ENCODE measurements at places on chromosomes 4 and X. TPM values are rescaled to one million over a fixed set of nuclear protein-coding genes. Genes with fewer than 3 reads are reported as not detected.

The IBSP gene
- not detected for polyA plus RNA-seq

The PNMA5 gene
- polyA plus RNA-seq, result 0.16 TPM

The TACR3 gene
- polyA plus RNA-seq, result 2.0 TPM

The SSX4B gene
- polyA plus RNA-seq, result not detected

The SLC7A11 gene
- 1.9 TPM for polyA plus RNA-seq

The CCKAR gene
- polyA plus RNA-seq, result not detected

The NDP gene
- 1.5 TPM for polyA plus RNA-seq

The SPIN2A gene
- 3.6 TPM for polyA plus RNA-seq

The PAQR3 gene
- 20.7 TPM for polyA plus RNA-seq

GRCh38 chr4:76559236-76560071 lies 124.4 kb downstream of the SHROOM3 start:
- DNase-seq, result no peak

DNA sequence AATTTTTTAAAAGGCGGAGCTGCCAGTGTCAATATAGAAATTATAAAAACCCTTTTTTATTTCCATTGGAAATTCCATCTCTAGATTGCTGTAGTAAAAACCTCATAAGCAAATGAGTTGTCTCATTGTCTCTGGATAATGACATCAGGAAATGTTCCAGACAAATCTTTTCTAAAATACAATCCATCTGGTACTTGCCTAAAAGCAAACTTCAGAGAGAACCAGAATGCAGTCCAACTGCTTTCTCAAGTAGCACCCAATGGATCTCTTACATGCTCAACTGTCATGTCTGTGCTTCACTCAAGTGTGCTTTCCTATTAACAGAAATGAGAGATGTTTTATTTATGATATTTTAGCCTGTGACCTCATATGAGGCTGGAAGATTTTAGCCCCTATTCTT lies 399.6 kb upstream of the NDST3 start:
- no peak for DNase-seq

GRCh38 chr4:174983128-174983750 lies 65.1 kb downstream of the ADAM29 start:
- DNase-seq, result no peak

DNA sequence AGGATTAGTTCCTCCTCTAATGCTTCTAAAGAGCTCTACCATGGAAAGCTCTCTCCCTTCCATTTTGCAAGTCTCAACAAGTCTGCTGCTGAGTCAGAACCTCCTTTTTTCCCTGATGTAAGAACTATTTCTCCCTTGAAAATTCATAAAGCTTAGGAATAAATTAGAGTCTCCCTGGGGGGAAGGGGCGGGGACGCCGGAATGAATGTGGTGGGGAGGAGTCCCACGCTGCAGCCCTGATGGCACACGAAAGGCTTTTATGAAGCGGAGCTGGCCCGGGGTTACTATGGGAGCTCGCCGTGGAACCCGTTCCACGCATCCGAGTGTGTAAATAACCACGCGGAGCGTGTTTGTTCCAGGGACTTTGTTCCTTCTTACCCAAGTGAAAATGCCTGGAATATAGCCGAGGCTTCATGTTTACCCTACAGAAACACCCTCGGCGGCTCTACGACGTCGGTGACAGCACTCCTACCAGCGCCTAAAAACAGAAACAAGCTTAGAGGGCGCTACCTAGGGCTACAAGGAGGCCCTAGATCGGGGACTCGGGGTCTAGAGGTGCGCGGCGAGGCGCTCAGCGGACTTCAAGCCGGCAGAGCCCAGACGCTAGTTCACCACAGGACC lies 923 bp upstream of the CPEB2 start:
- peak; percentile 53 for DNase-seq

DNA sequence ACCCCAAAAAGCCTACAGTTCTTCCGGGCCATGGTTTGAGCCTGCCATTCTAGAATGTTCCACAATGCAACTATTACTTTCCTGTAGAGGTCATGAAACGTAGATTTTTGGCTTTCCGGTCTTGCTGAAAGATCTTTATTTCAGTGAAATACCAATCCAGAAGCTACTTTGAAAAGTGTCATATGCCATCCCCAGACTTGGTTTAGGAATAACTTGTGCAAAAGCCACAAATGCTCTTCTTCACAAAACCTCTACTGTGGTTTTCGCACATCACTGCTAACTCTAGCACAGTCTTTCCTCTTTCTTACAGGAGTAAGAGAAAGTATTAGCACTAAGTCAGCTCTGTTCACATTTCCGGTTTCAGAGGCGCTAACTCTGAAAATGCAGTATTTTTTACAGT lies 12.7 kb upstream of the CD40LG start:
- DNase-seq, result no peak

GRCh38 chr4:54726907-54727306 lies 69.2 kb downstream of the KIT start:
- no peak for DNase-seq

DNA sequence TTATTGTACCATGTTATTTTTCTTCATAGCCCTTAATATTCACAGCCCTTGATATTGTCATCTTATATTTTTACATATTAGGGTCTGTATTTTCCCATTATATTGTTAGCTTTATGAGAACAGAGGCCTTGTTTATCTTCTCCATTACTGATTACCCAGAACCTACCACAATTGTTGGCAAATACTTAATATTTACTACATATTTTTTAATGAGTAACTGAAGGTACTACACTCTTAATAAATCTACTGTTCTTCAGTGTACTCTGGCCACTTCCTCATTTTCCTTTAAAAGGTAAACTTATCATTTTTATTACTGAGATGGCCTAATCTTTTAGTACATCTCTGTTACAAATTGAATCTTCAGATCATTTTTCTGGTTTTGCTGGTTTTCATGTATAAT lies 133.5 kb downstream of the COL4A5 start:
- DNase-seq, result no peak

GRCh38 chr4:114980932-114981708 lies 132.3 kb downstream of the NDST4 start:
- no peak for DNase-seq

- no peak for DNase-seq
These were observed 574.2 kb upstream of the CPEB2 start for GRCh38 chr4:14428125-14428524.

DNA sequence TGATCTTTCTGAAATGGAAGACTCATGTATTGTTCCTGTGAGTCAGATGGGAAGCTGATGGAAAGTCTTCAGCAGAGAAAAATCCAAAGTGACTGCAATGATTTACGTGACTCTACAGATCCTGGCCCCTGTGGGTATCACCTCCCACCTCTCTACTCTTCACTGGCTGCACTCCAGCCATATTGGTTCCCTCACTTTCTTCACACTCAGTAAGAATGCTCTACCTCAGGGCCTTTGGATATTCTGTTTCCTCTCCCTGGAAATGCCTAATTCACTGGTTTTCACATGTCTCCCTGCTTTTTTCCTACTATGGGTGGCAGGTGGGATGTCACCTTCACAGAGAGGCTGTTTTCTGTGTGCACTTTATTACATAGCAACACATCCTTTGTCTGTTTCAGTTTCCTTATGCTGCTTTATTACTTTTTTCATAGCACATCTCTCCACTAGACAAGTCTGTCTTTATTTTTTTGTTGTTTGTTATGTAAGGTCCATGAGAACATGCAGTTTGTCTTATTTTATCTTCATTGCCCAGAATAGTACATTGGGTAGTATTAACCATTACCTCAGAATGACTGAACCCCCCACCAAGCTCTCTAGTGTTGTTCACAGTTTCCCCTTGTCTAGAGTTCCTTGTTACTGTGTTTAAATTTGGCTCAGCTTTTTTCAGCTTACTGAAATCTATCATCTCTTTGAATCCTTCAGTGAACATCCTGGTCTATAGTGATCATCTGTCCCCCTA lies 57.6 kb upstream of the CLNK start:
- DNase-seq, result no peak

- no peak for DNase-seq
These were observed 330.9 kb downstream of the CXXC4 start for GRCh38 chr4:104163820-104164219.

DNA sequence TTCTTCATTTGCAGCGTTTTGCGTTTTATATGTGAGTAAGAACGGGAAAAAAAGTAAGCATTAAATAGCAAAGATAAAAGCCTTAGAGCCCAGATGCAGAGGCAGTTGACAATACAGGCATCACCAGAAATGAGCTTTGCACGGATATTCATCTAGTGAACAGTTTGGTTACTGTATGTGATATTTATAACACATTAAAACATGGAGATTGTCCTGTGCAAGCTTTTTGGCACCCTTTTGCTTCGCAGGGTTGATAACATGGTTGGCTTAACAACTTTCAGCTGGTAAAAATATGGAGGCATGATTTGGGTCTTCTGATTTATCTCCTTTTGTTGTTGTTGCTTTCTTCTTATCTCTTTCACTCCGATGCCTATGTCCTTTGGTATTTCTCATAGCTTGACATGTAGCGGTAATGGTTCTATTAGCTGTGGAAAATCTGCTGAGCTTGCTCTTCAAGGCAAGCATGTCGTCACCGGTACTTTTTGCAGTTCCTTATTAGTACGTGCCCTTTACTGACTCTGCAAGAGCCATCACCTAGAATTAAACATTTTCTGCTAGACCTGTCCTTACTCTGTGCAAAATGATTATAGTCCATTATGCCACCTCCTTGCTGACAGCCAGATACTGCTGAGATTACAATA lies 102.9 kb downstream of the PCDH7 start:
- DNase-seq, result no peak

GRCh38 chr4:83920375-83920774 lies 384.5 kb downstream of the GPAT3 start:
- no peak for DNase-seq

DNA sequence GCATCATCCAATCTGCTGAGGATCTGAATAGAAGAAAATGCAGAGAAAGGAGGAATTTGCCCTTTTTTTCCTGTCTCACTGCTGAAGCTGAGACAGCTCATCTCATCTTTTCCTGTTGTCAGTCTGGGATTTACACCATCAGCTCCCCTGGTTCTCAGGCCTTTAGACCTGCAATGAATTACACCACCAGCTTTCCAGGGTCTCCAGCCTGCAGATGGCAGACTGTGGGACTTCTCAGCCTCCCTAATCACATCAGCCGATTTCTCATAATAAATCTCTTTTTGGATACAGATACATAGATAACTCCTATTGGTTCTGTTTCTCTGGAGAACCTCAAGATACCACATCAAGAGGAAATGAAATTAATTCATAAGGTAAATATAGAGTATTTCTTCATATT lies 134.6 kb upstream of the MAB21L2 start:
- no peak for DNase-seq

GRCh38 chr4:184300816-184301215 lies 83.1 kb upstream of the ENPP6 start:
- DNase-seq, result no peak

DNA sequence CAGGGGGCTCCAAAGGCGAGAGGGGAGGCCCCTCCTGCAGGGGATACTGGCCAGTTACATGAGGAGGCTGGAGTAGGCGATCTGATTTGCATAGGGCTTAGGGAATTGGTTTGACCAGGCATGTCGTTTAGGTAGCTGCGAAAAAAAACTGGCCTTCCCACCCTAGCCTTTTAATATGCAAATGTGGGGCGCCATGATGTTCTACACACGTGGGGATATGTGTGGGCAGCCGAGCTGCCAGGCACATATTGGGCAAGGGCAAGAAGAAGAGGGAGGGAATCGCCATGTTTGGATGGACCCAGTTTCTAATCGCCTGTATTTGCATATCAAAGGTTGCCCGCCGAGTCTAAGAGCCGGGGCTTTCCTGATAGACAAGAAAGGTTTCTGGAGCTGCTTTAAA lies 121.3 kb downstream of the PRKX start:
- no peak for DNase-seq

DNA sequence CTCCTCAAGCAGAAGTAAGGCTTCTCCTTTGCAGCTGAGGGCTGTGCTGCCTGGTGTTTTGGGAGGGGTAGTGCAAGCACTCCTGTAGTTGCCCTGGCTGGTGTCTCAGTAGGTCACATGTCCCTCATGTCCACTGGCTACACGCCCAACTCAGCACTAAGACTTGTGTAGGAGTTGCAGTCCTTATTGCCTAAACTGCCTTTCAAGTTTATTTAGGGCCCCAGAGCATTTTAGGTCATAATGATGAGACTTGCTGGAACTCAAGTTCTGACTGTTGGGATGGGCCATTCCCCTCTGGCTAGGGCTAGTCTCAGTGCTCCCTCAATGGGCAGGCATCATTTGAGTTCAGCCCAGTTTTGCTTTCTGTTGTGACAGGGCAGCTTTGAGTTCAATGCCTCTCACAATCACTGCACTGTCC lies 44.1 kb downstream of the PPM1K start:
- DNase-seq, result no peak

DNA sequence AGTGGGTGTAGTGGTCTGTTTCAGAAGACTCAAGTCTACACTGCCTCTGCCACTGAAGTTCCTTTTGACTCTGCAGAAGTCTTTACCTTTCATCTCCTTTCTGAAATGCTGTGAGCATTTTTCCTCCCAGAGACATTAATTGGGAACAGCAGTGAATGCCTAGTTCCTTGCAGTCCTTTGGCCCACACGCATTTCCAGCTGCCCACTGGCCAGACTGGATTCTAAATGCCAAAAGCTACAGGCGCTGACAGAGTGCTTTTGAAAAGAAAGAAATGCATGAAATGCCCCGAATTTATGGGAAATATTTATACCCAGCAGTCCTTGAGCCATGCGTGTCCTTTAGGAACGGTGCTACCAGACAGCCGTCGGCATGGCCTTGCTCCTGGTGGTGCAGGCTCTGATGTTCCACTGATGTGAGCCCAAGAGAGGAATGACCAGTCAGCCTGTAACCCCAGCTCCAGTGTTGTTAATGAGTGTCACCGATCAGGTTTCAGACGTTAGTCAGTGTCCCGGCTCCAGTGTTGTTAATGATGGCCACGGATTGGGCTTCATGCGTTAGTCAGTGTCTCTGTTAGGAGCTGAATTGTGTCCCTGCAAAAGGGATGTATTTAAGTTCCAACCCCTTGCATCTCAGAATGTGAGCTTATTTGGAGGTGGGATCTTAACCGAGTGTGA lies 132.6 kb downstream of the TBL1X start:
- no peak for DNase-seq

- DNase-seq, result peak; percentile 61
These were observed 53.2 kb upstream of the ABCG2 start for GRCh38 chr4:88211473-88212252.

- no peak for DNase-seq
These were observed 51.6 kb downstream of the SUPT20HL2 start for GRCh38 chrX:24262309-24262708.

- no peak for DNase-seq
These were observed 104.5 kb downstream of the SHISA3 start for GRCh38 chr4:42501624-42502401.

DNA sequence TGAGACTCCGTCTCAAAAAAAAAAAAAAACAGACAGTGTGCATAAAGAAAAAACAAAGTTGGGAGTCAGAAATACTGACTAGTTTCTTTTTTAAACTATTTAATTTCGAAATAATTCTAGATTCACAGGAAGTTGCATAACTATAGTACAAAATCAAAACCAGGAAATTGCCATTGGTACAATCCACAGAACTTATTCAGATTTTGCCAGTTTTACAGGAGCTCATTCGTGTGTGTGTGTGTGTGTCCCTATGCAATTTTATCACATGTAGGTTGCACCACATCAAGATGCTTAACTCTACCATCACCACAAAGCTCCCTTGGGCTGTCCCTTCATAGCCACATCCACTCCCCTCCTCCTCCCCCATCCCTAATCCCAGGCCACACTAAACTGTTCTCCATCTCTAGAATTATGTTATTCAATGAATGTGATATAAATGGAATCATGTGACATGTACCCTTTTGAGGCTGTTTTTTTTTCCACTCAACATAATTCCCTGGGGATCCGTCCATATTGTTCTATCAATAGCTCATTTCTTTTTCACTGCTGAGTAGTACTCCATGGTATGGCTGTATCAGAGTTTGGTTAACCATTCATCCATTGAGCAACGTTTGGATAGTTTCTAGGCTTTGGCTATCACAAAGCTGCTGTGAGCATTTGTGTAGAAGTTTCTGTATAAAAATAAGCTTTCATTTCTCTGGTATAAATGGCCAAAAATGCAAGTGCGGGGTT lies 16.3 kb upstream of the DDX3X start:
- no peak for DNase-seq
